ENCODE measurements at places on chromosomes 1 and 21.
A peak's percentile ranks its signal among the peaks of the same experiment; 100 is the strongest.

GRCh38 chr1:110084227-110085078 lies 14.0 kb upstream of the ALX3 start:
- DNase-seq, result peak; percentile 83

GRCh38 chr1:54173681-54174080 lies 20.9 kb upstream of the CDCP2 start:
- DNase-seq, result no peak

- DNase-seq, result no peak
Observed at GRCh38 chr1:205709059-205709398, 28.7 kb upstream of the SLC45A3 start.

DNA sequence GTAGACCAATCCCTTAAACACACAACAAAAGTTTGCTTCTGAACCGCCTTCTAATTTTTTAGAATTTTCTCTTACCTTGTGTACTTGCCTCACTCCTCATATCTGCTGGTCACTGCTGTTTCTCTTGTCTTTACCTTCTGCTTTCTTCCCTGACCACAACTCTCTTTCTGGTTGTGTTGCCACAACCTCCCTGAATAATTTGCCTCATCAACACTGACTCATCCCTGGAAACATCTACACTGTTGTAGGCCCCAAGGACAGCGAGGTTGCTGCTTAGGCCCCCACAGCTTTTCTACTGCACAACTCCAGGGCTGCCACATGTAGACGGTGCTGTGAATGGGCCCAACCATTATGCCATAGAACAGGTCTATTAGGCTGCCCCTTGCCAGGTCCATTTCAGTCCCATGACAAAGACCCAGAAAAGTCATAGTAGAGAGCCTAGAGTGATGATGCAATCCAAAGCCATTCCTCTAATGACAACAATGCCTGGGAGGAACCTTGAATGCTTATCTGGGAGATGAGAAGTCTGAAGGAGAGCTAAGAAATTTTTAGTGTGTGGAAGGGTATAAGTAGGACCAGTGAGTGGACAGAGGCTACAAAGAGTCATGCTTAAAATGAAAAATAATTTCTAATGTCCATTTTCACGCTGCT lies 36.6 kb upstream of the LCE5A start:
- no peak for DNase-seq

DNA sequence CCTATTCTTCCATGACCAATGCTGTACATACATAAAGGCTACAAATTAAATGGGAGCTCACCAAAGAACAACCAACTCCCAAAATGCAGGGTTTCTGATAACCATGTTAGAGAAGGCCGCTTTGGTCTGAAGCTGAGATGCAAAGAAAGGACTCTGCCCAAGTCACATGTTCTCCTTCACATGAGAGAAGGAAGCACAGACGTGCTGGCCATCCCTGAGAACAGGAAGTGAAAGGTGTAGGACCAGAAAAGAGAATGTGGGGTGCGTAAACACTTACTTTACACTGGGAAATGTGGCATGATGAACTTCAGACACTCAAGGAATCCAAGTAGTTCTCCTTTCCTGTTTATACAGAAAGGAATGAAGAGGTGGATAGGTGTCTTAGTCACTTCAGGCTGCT lies 31.7 kb upstream of the TADA1 start:
- no peak for DNase-seq

- DNase-seq, result no peak
Observed at GRCh38 chr1:170471398-170472053, 60.4 kb upstream of the GORAB start.

DNA sequence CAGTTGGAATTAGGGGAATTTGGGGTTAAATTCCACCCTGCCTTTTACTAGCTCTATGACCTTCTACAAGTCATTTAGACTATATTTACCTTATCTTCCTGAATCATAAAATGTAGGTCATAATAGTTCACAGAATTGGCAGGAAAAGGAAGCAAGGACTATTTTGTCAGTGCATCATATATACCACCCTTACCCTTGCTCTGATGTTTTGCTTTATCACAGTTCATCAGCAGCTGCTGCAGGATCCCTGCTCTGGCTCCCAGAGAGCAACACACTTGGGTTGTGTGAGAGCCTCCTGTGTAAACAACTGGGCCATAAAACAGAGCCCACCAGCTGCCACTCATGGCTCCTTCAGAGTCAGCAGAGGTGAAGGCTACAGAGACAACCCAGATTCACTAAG lies 631.6 kb upstream of the CAMK1G start:
- no peak for DNase-seq

DNA sequence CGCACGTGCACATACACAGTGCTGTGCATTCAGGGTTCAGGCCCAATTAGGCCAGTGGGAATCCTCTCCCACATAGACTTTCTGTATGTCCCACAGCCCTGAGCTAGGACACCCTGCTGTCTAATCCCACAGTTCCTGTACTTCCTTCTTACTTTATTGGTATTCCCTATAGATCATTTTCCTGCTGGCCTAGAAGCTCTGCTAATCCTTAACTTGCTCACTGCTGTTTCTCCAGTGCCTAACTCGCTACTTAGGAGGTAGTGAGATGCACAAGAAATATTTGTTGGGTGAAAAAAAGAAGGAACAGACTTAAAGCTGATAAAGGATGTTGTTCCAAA lies 34.1 kb upstream of the FHAD1 start:
- DNase-seq, result no peak

DNA sequence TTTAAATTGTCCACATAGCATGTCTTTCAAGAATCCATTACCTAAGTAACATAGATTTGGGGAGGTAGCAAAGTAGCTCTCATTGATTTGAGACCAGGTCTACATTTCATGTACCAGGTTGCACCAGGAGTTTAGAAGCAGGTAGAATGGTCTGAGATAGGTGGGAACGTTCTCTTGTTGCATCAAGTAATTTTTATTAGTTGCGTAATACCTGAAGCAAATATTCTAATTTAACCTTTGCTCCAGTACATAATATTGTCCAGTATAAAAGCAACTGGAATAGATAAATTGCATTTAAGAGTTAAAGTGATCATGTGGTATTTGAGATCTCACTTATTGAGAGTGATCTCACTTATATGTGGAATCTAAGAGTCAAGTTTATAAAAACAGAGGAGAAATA lies 597.1 kb upstream of the PRMT6 start:
- DNase-seq, result no peak

- DNase-seq, result no peak
Observed at GRCh38 chr1:8307628-8308027, 10.3 kb upstream of the SLC45A1 start.

GRCh38 chr1:222073307-222073995 lies 331.6 kb upstream of the DUSP10 start:
- DNase-seq, result no peak

- DNase-seq, result no peak
Observed at GRCh38 chr1:213443415-213443814, 392.4 kb downstream of the RPS6KC1 start.

DNA sequence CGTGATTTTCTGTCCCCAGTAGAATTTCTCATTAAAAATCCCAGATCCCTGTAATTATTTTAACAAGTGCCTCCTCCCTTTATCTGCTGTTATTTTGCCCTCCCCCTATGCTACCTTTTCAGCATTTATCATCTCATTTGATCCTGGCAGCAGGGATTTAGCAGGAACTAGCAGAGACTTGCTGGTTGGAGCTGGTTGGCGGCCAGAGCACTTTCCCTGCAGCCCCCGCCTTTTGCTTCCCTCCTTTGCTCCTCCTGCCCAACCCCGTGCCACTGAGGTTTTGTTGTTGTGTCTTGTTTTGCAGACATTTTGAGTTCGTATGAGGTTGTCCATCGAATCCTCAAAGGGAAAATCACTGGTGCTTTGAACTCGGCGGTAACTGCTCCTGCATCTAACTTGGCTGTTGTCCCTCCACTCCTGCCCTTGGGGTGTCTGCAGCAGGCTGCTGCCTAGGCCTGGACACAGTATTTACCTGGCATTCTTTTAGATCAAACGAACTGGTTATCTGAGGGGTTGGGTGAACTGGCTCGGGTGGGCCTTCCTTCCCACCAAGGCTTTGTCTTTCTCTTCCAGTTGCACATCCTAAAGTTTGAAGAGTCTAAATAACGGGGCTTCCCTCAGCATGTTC lies 11.2 kb downstream of the UBE2Q1 start:
- DNase-seq, result no peak

- no peak for DNase-seq
Observed at GRCh38 chr1:156836892-156837291, 20.2 kb upstream of the SH2D2A start.

DNA sequence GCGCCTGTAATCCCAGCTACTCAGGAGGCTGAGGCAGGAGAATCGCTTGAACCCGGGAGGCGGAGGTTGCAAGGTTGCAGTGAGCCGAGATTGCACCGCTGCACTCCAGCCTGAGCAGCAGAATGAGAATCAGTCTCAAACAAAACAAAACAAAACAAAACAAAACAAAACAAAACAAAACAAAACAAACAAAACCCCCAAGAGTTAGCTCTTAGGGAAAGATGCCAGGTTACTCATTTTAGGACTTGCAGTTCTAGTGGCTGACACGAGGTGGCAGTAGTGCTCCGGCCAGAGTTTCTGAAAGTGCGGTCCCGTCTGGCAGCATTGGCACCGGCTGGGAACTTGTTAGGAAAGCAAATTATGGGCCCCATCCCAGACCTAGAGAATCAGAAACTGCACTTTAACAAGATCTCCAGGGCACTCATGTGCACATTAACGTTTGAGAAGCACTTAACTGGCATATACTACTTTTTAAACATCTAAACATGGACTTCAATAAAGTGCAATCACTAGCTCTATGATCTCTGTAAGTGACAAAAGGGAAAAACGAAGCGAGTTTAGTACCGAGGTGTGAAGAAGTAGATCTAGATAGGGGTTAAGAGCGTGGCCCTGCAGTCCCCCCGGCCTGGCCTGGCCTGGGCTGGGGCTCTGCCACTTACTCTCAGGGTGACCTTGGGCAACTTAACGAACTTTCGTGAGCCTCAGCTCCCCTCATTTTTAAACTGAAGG lies 41.9 kb upstream of the TNFRSF1B start:
- DNase-seq, result peak; percentile 85

DNA sequence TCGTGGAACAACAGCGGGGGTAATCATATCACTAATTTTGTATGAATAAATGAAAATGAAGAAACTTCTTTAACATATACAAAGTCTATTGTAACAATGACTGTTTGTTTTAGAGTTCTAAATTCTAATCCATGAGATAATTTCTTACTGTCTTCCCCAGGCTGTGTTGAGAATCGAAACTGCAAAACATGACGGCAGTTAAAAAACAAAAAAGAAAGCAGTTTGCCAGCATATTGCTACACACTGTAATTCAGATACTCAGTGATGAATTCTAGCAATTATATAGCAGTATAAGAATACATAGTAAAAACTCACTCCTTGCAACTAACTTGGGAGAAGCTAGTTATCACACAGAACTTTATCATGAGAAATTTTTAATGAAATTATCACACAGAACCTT lies 22.1 kb downstream of the INSL5 start:
- DNase-seq, result no peak

GRCh38 chr1:47951545-47952235 lies 45.5 kb downstream of the TRABD2B start:
- DNase-seq, result no peak

- no peak for DNase-seq
Observed at GRCh38 chr1:74772945-74773344, 40.0 kb downstream of the TYW3 start.

GRCh38 chr21:41425954-41426675 lies at the start of gene MX1:
Gene MX1 (plus strand): TSS chr21:41426239. CDS start chr21:41432071, 5,832 bp downstream.
- peak; percentile 94 for DNase-seq

DNA sequence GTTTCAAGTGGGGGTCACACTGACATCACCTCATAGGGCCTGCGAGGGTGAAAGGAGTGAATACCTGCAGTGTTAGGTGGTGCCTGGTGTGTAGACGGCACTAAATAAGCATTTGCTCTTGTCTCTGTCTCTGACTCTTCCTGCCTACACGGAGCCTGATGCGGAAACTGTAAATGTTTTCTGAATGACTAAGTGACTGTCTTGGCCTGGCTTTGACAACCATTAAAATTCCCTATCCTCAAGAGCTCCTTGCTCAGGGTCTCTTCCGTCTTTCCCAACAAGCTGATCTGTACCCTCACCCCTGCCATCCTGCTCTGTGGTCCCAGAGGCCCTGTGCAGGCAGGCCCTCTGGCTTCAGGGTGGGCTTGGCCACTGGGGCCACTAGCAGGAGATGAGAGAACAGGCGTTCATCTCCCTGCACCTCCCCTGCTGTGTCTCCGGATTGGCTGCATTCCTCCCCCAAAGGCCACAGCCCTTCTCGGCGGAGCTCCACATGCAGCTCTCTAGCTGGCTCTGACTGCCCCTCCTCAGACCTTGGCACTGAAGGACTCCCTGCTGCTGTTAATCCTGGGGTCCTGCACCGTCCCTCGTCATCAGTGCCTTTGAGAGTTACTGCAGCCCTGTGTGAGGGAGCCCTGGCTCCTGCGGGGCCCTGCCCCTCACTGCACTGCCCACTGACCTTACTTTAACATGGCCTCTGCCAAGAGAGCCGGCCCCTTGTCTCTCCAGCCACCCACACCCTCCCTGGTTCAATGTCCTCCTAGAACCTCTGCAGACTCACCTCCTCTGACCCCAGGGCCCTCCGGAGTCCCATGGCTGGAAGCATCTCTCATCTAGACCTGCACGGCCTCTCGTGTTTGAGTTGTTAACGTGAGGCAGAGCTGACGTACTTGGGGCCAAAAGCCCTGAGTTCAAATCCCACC lies 211.1 kb downstream of the MATN1 start:
- no peak for DNase-seq

DNA sequence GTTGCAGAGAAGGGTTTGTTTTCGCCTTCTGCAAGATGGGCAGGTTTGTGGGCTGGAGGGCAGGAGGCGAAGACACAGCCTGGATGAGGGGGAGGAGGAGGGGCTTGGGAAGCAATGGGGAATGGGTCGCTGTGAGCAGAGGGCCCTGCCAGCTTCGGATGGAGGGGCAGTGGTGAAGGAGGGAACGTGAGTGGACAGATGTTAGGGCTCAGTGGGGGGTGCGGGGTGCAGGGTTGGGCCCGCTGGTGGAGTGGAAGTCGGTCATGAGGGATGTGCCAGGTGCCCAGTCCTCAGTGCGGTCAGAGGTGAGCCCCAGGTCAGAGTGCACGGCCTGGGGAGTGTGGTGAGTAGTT lies 55.5 kb upstream of the ABCG1 start:
- peak; percentile 43 for DNase-seq

- DNase-seq, result no peak
Observed at GRCh38 chr1:41833519-41834000, 85.2 kb downstream of the HIVEP3 start.

- no peak for DNase-seq
Observed at GRCh38 chr1:209302779-209303568, 280.5 kb upstream of the CAMK1G start.

GRCh38 chr1:10253755-10254154 lies 43.4 kb downstream of the KIF1B start:
- no peak for DNase-seq

- no peak for DNase-seq
Observed at GRCh38 chr1:204301171-204301957, 58.4 kb downstream of the PLEKHA6 start.

GRCh38 chr1:111475701-111476100 lies 1.9 kb downstream of the C1orf162 start:
- DNase-seq, result no peak

DNA sequence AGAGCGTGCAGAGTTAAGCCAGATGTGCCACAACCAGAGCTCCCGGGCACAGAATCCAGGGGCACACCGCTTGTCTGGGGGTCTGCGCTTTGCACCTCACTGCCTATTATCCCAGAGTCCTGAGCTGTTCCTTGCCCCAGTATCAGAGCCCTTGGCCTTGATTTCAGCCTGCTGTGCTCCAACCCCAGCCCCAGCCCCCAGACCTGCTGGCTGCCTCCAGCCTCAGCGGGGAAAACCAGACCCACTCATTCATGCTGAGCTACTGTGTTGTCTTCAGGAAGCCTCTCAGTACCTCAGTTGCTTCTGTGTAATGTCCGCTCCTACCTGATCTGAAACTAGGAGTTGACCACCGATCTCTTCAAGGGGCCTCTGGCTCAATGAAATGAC lies 1.1 kb downstream of the IKBKE start:
- DNase-seq, result no peak

All from upper lobe of right lung (tissue), 1 donor.